ENCODE measurements at places on chromosomes 7 and 10.

GRCh38 chr10:113347508-113347907, 205.3 kb upstream of the HABP2 start:
- no peak for DNase-seq

DNA sequence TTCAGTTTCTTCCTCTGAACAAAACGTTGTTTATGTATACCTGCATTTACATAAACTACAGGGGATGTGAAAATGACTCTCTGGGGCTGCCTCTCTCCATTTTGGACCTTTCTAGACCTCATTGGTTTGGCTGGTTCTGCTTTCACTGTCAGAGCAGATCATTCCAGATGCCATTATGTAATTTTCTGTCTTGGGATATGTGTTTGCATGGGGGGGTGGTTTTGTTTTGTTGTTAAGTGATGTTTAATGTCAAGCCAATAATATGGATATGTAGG, 172.4 kb downstream of the LRRC4 start:
- no peak for DNase-seq

- DNase-seq = no peak
Measured at GRCh38 chr7:155761162-155761561, 51.1 kb downstream of the SHH start.

- no peak for DNase-seq
Measured at GRCh38 chr10:114917927-114918672, 19.9 kb upstream of the TRUB1 start.

DNA sequence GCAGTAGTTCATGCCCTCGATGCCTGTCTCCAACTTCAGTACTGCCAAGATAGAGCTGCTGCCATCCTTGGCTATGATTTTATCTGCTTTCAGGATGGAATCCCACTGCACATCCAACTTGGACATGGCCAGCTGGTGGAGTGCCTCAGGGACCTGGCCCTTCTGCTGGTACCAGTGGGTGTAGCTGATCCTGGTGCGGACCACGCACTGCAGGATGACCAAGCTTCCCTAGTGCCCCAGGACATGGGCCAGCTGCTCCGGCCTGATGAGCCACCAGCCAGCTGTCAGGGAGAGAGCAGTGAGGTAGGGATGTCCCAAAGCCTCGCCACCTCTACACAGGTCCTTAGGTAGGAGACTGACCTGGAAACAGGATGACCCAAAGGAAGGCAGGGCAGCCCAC, 49.0 kb upstream of the TARP start:
- DNase-seq = no peak

- DNase-seq = no peak
Measured at GRCh38 chr10:43749940-43750552, 101.4 kb upstream of the ZNF32 start.

Data from NCI-H1436 treated with DMSO at 0.1 percent for 48 hours (cell line).